Activated T-helper 2 cell treated with anti-CD3 and anti-CD28 coated beads, Interferon-gamma antibody, Interleukin-2, Interleukin-4, amounts not matched to agents 10 μg/mL and 5 μg/mL and 100 μg/mL, durations not matched to agents 14 hours and 24 hours and 36 hours (primary cell): ENCODE measurements at places on chromosomes 13 and 19. TPM values are rescaled to one million over a fixed set of nuclear protein-coding genes. Genes with fewer than 3 reads are reported as not detected.

- peak overlapping the region; percentile 35 for H3K27ac ChIP-seq
- H3K4me3 ChIP-seq, result peak overlapping the region; percentile 1
- peaks cover 53% of the 10 kb centered on the region for H3K4me1 ChIP-seq
- H3K27me3 ChIP-seq, result peaks cover 8% of the 10 kb centered on the region
Observed at GRCh38 chr19:8702350-8702749, 3.8 kb upstream of the ACTL9 start.

GRCh38 chr13:98345107-98345935 is 168.3 kb upstream of the RNF113B start:
- no peak for DNase-seq
- no peaks in the 10 kb centered on the region for H3K4me1 ChIP-seq
- no peaks in the 10 kb centered on the region for H3K27me3 ChIP-seq
- no peak overlapping the region for H3K4me3 ChIP-seq
- no peaks in the 10 kb centered on the region for H3K36me3 ChIP-seq
- H3K27ac ChIP-seq, result no peak overlapping the region

GRCh38 chr13:76644906-76645305 is 241.3 kb downstream of the KCTD12 start:
- peaks cover 5% of the 10 kb centered on the region for H3K27me3 ChIP-seq
- H3K4me1 ChIP-seq, result no peaks in the 10 kb centered on the region
- H3K36me3 ChIP-seq, result no peaks in the 10 kb centered on the region
- DNase-seq, result no peak
- H3K27ac ChIP-seq, result no peak overlapping the region

DNA sequence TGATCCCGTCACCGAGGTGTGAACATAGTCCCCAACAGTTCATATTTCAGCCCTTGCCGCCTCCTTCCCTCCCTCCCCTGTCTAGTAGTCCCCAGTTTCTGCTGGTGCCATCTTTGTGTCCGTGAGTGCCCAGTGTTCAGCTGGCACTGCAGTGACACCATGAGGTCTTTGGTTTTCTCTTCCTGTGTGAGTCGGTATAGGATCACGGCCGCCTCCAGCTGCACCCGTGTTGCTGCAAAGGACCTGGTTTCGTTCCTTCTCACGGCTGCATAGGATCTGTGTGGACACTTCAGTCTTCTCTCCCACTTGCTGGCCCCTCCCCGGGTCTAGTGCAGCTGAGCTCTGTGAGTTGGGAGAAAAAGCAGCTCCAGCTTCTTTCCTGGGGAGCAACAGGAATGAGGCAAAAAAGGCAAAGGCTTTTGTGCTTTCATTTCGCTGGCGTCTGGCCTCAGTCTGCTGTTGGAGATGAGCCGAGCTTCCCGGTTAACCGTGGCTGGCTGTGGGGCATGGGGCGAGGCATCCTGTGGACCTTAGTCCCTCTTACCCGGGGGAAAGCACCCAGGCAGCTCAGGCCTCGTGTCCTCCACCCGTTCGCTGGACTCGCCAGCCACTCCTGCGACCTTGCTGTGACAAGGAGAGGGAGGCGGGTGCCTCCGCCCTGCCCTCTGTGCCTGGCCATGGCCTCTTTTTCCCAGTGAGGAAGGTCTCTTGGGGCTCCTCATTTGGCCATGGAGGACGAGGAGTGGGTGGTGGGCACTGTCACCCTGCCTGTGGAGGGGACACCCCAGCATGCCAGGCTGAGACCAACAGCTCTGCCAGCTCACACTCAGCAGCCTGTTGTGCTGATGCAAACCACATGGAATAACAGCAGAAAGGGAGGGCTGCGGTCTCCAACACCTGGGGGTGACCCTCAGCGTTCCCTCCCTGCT is 196.5 kb downstream of the TEX29 start:
- no peaks in the 10 kb centered on the region for H3K36me3 ChIP-seq
- DNase-seq, result no peak
- H3K27ac ChIP-seq, result no peak overlapping the region
- no peaks in the 10 kb centered on the region for H3K27me3 ChIP-seq
- H3K4me3 ChIP-seq, result no peak overlapping the region

DNA sequence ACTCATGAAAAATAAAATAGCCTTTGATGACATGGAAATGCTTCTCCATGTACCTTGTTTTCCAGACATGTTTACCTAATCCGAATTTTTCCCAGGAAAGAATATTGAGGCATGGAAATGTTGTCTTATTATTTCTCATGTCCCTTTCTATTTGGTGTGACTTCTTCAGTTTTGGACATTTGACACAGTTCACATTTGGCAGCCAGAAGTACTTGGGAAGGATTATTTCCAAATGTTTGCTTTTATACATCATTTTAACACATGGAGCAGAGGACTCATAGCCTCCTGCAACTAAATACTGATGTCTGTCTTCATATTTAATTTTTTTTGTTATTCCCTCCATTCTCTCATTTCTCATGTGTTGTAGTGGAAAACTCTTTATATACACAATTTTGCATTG is 94.3 kb downstream of the POSTN start:
- no peaks in the 10 kb centered on the region for H3K36me3 ChIP-seq
- H3K4me3 ChIP-seq, result no peak overlapping the region
- H3K27ac ChIP-seq, result no peak overlapping the region
- no peaks in the 10 kb centered on the region for H3K4me1 ChIP-seq
- no peak for DNase-seq
- no peaks in the 10 kb centered on the region for H3K27me3 ChIP-seq

Gene PNMA8A
- not detected in 2 replicates for total RNA-seq

DNA sequence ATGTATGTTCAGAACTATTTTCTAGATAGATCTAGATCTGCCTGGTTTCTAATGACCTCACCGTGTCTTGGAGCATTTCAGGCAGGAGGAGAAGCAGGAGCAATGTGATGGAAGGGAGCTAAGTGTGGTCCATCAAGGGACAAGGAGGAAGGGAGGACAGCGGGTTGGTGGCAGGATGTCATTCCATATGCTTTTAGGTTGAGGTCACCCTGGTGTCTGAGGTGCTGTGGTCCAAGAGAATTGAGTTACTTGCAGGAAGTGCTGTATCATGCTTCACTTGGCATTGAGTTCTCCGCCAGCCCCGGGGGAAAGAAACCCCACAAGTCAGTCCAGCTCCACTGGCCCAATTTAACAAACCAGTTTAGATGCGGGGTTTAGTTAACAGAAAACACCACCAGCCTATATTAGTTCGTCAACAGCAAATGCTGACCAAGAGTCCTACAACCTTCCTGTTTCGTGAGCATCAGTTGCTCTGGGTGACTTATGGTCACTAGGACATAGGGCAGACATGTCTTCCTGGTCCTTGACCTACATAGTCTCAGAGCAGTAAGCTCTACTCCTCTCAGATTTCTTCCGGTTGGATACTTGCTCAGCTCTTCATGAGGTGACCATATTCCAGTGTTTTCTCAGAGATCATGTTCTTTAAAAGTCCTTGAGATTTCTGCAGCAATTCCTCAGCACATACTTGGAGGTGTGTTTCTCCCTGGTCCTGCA is 79.4 kb downstream of the MBNL2 start:
- no peaks in the 10 kb centered on the region for H3K27me3 ChIP-seq
- no peak overlapping the region for H3K4me3 ChIP-seq
- no peak overlapping the region for H3K27ac ChIP-seq
- peaks cover 8% of the 10 kb centered on the region for H3K36me3 ChIP-seq
- H3K4me1 ChIP-seq, result peaks cover 5% of the 10 kb centered on the region
- DNase-seq, result no peak

DNA sequence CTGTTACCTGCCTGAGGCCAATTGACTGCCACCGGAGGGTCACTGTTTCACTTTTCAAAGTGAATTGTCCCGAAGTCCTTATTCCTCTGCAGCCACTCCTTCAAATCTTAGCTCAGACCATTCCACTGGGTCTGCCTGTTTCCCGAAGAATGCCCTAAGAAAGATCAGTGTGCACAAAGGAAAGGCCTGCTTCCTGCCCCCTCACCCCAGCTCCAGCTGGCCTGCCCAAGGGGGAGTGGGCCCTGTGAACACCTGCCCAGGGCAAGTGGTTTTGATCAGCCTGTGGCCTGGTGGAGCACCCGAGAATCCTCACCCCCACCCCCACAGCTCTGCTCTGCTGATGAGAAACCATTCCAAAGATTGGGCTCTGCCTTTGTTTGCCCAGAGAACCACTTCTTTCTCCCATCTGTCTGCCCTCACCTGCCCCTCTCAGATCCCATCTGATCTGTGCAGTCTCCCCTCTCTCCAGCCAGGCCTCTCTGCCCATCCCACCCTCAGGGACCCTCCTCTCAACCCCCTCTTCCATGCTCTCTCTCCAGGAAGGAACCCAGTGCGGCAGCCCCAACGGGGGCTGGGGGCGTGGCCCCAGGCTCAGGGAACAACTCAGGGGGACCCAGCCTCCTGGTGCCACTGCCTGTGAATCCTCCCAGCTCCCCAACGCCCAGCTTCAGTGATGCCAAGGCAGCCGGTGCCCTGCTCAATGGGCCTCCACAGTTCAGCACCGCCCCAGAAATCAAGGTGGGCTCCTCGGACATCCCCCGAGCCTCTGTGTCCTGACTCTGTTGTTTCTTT is 10.3 kb downstream of the LENG1 start:
- H3K27ac ChIP-seq, result no peak overlapping the region
- no peaks in the 10 kb centered on the region for H3K27me3 ChIP-seq
- peaks cover 73% of the 10 kb centered on the region for H3K36me3 ChIP-seq
- H3K4me1 ChIP-seq, result peaks cover 1% of the 10 kb centered on the region

Gene KANK3
- 0.89 and 1.7 TPM in 2 replicates for total RNA-seq

GRCh38 chr19:34305221-34306083 is 51.1 kb downstream of the GARRE1 start:
- H3K36me3 ChIP-seq, result no peaks in the 10 kb centered on the region
- H3K4me3 ChIP-seq, result no peak overlapping the region
- no peaks in the 10 kb centered on the region for H3K27me3 ChIP-seq

Gene KLC3
- total RNA-seq, result 0.18 TPM in 1 of 2 replicates, not detected in the other

Gene ZNF491
- 0.67 and 0.82 TPM in 2 replicates for total RNA-seq

Gene ERICH6B
- not detected in 2 replicates for total RNA-seq

Gene CDX2
- total RNA-seq, result not detected in 2 replicates

Gene GPR4
- not detected in 2 replicates for total RNA-seq

Gene PSENEN
- 45.1 and 46.9 TPM in 2 replicates for total RNA-seq

- H3K4me3 ChIP-seq, result peak overlapping the region; percentile 85
- no peak overlapping the region for H3K27ac ChIP-seq
- peaks cover 15% of the 10 kb centered on the region for H3K4me1 ChIP-seq
Observed at GRCh38 chr19:11887234-11887610, 360 bp upstream of the ZNF69 start.

Gene SOX1
- not detected in 2 replicates for total RNA-seq

Gene COG3
- total RNA-seq, result 21.3 and 22.5 TPM in 2 replicates

DNA sequence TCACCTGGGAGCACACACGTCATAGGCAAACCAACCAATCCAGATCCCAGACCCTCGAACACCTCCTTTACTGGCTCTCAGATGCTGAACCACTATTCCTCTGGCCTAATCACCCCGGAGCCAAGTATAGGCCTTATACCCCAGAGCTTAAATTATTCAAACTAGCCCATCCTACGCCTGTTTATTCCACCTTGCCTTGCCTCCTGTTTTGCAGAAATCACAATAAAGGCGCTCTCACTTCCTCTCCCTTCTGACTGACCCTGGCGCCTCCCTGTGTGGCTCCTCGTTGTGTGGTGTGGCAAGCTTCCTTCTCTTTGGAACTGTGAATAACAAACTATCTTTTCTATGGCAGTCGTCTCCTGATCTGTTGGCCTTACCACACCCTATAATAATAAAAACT is 354.9 kb downstream of the ENOX1 start:
- DNase-seq, result no peak
- H3K36me3 ChIP-seq, result no peaks in the 10 kb centered on the region
- H3K4me3 ChIP-seq, result no peak overlapping the region

Gene RASAL3
- 107 TPM in 2 replicates for total RNA-seq

Gene EPS8L1
- 4.9 and 6.6 TPM in 2 replicates for total RNA-seq

- H3K36me3 ChIP-seq, result no peaks in the 10 kb centered on the region
- H3K27me3 ChIP-seq, result no peaks in the 10 kb centered on the region
- H3K4me3 ChIP-seq, result no peak overlapping the region
- no peaks in the 10 kb centered on the region for H3K4me1 ChIP-seq
- DNase-seq, result no peak
- no peak overlapping the region for H3K27ac ChIP-seq
Observed at GRCh38 chr19:49968279-49968922, 7.4 kb upstream of the SIGLEC11 start.

Gene RHPN2
- total RNA-seq, result 3.5 and 5.0 TPM in 2 replicates

DNA sequence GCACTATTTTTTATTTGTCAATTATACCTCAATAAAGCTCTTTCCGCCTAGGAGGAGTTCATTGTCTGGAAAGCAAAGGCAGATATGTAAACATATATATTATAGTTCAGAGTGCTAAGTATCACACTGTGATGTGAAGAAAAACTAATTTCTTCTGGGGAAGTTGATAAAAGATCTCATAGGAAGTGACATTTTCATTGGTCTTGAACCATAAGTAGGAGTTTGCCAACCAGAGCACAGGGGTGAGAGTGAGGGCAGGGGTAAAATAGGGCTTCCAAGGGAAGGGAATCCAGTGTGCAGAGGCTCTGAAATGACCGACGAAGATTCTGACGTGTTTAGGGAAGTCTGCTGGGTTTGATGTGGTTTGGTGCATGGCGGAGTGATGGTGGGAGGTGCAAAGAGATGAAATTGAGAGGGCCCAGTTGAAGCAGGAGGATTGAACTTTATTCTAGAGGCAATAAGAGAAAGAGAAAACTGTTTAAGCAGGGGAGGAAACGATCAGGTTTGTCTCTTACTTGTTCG is 780 bp upstream of the GTF2F2 start:
- peaks cover 2% of the 10 kb centered on the region for H3K27me3 ChIP-seq
- no peak overlapping the region for H3K4me3 ChIP-seq
- H3K36me3 ChIP-seq, result peaks cover 6% of the 10 kb centered on the region
- peaks cover 8% of the 10 kb centered on the region for H3K4me1 ChIP-seq

GRCh38 chr19:6276447-6276846 is 3.3 kb downstream of the MLLT1 start:
- no peak for DNase-seq
- peaks cover 11% of the 10 kb centered on the region for H3K36me3 ChIP-seq
- H3K27me3 ChIP-seq, result no peaks in the 10 kb centered on the region
- H3K4me1 ChIP-seq, result peaks cover 20% of the 10 kb centered on the region

DNA sequence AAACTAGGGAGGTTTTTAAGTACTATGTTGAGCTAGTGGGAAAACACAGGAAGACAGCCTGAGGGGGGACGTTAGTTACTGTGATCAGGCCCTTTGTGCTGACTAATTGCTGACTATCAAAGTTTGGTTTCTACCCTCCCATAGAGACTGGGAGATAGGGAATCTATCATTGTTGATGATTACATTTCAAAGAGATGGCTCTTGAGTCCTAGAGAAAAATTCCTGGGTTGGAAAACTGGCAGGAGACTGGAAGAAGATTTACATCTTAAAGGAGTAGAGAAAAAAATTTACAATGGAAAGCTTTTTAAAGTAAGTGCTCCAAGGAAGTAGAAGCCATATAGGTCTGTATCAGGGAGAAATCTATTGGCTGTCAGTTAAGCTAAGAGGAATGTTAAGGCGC is 522.0 kb upstream of the KLHL1 start:
- H3K36me3 ChIP-seq, result no peaks in the 10 kb centered on the region
- no peak for DNase-seq
- no peaks in the 10 kb centered on the region for H3K27me3 ChIP-seq
- H3K27ac ChIP-seq, result no peak overlapping the region
- H3K4me1 ChIP-seq, result no peaks in the 10 kb centered on the region
- no peak overlapping the region for H3K4me3 ChIP-seq

GRCh38 chr13:112790735-112791641 is 101.2 kb downstream of the ATP11A start:
- H3K4me3 ChIP-seq, result no peak overlapping the region
- peaks cover 8% of the 10 kb centered on the region for H3K4me1 ChIP-seq
- no peak overlapping the region for H3K27ac ChIP-seq
